ENCODE measurements at places on chromosomes 16 and 17. TPM values are rescaled to one million over a fixed set of nuclear protein-coding genes. Genes with fewer than 3 reads are reported as not detected.

DNA sequence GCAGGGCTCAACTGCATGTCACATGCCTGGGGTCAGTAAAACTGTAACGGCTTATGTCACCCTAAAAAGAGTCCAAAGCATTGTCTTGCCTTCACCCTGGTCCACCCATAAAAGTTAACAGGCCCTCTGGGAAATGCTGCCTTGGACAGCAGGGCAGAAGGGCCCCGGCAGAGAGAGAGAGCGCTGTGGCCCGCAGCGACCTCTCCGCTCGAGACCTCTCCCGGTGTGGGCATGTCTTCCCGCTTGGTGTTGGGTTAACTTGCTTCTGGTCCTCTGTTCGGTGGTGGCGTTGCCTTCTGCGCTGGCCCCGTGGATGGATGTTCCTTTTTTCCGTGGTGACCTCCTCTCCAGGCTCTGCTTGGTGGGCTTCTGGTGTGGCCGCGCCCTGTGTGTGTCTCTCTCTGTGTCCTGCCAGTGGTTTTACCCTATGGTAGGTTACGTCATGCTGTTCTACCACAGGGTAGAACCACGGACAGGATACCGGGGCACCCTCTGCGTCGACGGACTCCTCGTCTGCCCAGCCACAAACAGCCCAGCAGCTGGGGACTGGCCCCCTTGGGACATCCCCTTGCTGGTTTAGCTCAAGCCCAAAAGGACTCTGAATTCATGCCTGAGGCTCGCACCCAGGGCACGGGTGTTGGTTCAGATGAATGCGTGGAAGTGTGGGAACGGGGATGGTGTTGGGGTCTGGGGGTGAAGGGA lies 18.3 kb upstream of the CLEC18A start:
- DNase-seq: no peak

DNA sequence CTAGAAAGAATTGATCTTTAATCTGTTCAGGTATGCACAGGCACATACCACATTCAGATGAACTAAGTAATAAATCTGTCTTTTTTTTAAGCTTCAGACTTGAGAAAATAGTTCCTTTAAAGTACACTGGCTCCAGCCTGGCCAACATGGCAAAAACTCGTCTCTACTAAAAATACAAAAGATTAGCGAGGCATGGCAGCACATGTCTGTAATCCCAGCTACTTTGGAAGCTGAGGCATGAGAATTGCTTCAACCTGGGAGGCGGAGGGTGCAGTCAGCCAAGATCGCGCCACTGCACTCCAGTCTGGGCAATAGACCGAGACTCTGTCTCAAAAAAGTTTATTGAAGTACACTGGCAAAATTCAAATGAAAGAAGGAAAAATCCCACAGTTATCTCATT lies 111.0 kb upstream of the NETO2 start:
- DNase-seq: no peak

DNA sequence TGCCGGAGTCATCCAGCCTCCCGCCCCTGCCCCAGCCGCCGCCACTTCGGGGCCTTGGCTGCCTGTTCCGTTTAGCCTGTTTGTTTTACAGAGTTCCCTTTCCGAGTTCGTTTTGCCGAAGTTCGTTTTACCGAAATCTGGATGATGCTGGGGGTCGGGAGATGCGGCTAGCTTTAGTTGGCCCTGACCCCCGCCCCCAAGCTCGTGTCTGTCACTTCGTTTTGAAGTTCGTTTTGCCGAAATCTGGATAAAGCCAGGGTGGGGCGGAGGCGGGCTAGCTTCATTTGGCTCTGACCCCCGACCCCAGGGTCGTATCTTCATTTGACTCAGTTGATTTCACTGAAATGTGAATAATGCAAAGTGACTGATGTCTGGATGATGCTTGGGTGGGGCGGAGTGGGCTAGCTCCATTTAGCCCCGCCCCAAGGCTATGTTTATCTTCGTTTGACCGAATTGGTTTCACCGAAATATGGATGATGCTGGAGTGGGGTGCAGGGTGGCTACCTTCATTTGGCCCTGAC lies 591 bp downstream of the PSMD7 start:
- DNase-seq: peak; percentile 8

DNA sequence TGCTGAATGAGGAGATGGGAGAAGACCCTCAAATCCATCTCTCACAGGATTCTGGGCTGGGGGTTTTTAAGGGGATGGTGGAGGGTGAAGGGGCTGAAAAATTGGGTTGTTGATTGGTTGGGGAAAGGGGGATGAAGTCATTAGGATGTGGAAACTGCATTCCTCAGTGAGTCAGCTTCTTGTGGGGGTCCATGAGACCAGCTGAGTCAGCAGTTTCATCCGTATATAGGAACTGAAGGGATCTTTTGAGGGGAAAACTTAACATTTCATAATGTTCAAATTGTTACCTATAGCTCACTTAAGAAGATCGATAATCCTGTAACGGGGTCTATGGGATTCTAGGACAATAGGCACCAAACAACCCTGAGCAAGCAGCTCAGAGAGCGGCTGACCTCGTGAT lies 213.4 kb downstream of the CBLN1 start:
- no peak for DNase-seq

DNA sequence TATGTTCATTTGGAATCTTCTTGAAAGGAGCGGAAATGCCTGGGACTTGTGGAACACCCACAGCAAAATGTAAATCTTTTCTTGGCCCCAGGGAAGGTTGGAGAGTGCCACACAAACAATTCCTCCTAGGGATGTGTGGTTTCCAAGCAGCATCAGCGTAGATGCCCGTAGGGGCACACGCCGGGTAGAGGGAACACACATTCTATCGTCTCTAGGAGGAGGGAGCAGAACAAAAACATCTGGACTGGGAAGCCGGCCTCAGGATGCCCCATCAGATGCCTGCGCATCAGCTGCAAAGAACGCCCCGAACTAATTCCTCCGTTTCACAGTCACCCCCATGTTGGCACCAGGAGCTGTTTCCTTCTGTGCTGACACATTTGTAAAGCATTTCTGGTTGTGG lies 357.9 kb upstream of the ZFHX3 start:
- no peak for DNase-seq

CLEC18B gene
- total RNA-seq: not detected

SLC5A10 gene
- not detected for total RNA-seq

KREMEN2 gene
- 4.0 TPM for total RNA-seq
